ENCODE measurements at places on chromosomes 1 and 21. TPM values are rescaled to one million over a fixed set of nuclear protein-coding genes. Genes with fewer than 3 reads are reported as not detected.

DNA sequence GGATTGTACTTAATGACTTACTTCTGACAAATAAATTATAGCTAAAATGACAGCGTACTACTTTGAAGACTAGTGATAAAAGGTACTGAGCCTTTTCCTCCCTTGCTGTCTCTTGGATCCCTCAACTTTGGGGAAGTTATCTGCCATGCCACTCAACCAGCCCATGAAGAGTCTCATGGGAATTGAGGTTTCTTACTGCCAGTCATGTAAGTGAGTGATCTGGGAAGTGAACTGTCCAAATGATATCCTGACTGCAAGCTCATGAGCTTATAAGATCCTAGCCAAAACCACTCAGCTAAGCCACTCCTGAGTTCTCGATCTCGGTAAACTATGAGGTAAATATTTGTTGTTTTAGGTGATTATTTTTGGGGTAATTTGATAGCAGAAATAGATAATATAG, 247.8 kb downstream of the NCAM2 start:
- DNase-seq: no peak

GRCh38 chr1:240122639-240123613, 31.2 kb downstream of the FMN2 start:
- DNase-seq: peak; percentile 63

DNA sequence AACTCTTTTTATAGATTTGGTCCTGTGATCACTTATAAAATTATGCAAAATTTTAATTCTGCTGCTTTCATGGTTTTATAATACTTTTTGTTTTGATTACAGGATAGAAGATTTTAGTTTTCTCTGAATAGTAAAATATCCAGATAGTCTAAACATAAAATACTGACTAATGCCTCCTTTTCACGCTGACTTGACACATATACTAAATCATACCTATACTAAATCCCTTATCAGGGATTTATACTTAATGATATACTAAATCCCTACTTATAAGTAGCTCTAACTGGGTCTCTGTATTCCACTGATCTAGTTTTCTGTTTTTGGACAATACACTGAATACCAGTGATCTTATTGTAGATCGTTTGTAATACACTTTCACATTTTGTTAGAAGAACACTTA, 128.0 kb downstream of the USP25 start:
- no peak for DNase-seq

DNA sequence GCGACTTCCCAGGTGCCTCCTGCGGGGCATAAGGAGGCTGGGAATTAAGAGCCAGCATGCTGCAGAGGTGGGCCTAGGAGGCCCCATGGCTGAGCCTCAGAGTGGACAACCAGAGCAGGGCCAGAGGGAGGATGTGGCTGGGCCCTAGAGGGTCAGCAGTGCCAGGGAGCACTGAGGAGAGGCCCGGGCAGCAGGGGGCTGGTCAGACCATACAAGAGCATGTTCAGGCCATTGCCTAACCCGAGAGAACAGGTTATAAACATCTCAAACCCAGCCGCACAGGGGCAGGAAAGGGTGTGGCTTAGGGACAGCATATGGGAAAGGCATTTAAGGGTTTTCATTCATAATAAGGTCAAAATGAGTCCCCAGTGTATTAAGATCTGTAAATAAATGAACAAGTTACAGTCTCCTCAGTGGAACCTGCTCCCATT, 51.1 kb downstream of the IER5 start:
- no peak for DNase-seq

DNA sequence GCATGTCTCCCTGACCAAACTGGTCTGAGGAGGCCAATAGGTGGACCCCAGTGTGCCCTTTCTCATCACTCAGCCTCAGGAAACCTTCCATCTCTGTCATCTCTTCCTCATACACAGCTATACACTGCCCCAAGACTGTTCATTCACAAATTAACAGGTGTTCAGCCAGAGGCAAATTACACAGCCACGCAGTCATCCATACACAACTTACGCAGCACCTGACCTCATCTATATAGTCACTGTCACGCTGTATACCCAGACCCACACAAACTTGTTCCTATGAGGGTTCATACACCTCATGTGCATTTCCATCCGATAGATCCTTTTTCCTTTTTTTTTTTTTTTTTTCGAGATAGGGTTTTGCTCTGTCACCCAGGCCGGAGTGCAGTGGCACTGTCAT, 12.4 kb downstream of the DLGAP3 start:
- DNase-seq: no peak

OR2L13 gene
- total RNA-seq: not detected

- no peak for DNase-seq
Observed at GRCh38 chr1:240928265-240928664, 316.3 kb upstream of the GREM2 start.

- no peak for DNase-seq
Observed at GRCh38 chr1:87686136-87686495, 357.4 kb downstream of the LMO4 start.

PSRC1 gene
- total RNA-seq: 5.4 TPM

SRP9 gene
- total RNA-seq: 249 TPM

DNA sequence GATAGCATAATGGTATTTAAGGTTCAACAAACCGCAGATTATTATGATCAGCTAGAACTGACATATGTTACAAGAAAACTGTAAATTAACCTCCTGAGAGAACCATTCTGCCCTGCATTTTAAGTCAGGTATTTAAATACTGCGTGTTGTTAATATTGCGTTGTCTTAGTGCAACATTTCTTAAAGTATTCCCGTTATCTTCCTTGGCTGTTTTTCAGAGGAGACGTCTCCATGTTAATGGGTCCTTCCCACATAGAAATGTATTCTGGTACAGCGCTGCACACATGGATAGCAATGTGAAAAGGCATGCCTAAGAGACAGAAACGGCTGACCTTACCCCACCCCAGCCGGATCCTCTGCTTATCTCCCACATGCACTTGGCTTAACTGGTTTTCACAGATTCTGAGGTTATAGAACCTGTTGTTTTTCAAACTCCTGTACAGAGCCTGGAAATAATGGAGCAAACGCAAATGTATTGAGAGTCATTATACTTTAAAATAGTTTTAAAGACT, 22.8 kb upstream of the DEGS1 start:
- DNase-seq: no peak

DNA sequence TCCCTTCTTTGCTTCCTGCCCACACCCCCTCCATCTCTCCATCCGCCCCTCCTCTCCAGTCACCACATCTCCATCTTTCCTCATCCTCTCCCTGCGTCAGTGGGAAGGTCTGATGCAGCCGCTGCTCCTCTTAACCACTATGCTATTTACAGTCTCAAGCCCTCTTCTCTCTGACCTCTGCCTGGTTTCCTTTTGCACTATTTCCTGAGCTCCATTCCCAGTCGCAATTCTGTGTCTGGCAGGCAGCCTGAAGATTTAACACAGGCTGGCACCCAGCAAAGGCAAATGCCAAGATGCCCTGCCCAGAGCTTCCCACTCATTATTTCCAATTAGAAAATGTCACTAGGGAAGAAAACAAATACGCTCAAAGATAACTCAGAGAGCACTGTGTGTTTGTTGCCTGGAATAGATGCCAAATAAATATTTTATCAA, 89.6 kb upstream of the LPGAT1 start:
- DNase-seq: peak; percentile 78

DNA sequence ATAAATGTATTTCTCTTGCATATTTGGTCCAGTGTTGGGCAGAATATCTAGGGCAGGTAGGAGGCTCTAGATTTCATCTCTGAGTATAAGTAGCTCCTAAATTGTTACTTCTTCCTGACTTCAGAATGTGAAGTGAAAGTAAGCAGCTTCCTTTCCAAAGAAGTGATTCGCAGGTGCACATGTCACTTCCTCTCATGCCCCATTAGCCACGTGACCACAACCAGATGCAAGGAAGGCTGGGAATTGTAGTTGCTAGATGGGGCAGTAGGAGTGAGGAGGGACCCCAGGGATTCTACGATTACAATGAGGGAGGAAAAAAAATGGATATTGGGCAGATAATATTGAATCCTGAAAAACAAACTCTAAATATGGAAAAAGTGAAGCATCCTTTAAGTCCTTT, 113.2 kb upstream of the CYYR1 start:
- DNase-seq: no peak

DNA sequence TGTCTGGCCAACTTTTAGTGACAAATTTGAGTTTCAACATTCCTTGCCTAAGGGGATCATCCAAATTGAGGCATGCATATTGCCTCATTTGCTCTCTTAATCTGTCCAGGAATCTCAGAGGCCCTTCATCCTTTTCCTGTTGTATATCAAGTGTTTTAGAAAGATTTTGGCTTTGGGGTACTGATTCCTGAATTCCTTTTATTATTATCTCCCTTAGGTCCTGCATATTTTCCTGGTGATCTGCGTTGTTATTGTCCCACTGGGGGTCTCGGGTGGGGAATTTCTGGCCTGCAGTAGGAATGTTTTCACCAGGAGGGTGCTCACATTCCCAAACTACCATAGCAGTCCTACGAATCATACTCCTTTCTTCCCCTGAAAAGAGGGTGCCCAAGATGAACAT, 4.4 kb upstream of the AADACL3 start:
- no peak for DNase-seq

AUNIP gene
- total RNA-seq: 0.41 TPM

Data from tongue (tissue), 3 donors.